ENCODE measurements at places on chromosomes 3 and 15.

DNA sequence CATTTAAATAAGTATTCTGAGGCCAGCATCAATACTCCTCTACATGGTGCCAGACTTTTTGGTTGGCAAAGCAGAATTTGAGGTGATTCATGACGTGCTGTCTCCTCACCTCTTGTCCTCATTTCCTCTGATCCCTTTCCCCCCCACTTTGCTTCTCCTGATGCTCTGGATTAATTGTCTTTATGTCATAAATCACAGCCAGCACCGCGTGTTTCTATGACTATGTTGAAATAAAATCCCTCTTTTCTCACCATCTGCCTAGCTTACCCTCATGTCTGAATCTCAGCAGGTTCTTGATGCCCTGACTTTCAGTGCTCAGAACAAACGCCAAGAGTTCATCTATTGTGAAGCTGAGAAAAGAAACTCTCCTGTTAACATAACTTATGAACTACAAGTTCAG is 19.7 kb upstream of the PTPRG start:
- no peak for DNase-seq

DNA sequence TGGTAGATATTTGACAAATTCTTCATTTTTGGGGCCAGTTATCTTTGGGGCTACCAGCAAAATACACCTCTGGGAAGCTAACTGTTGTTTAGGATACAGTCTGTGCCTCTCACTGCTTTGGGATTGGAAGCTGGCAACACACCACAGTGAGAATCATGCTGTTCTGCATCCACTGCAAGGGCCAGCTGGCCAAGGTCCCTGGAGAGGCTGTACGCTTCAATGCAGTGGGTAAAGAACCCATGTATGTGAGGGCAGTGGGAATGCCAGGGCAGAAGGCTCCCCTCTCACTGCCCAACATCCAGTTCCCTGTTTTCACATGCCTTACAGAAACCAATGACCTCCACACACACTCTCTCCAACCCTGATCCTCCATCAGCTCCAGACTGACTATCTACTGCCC is 20.1 kb downstream of the ZDHHC3 start:
- no peak for DNase-seq

DNA sequence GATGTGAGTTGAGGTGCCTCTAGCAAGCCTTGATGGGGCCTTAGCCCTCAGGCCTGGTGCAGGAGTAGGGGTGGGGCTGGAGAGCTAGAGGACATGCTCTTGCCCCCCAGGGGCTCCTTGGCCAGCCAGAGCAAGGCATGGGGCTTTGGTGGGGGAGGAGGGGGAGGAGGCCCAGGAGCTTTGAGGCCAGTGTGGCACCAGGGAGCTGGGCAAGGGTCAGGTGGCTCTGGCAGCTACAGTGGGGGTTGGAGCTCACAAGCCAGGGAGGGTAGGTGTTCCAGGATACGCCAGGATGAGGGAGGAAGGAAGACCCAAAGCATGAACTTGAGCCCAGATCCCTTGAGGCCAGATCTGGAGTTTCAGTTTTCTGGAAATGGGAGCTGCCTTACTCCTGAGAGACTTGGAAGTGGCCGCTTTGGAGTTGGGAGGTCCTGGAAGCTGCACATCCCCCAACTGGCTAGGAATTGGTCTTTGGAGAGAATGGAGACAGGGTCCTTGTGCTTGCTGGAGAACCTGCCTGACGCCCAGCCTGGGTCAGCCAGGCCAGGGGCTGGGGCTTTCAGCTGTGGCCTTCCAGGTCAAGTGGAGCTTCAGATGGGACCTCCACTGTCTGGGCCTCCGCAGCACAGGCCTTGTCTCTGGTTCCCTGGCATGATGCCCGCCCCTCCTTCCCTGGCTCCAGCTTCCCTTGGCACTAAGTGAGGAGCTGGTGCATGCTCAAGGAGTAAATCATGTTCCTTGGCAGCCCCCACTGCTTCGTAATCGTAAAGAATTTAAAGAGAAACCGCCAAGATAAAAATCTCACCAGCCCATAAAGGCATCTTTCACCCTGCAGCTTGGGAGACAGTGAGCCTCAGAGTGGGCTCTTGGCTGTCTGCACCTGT is 8.7 kb downstream of the SEMA3F start:
- peak; percentile 70 for DNase-seq

- DNase-seq = no peak
Observed at GRCh38 chr15:60353245-60353920, 44.4 kb downstream of the ANXA2 start.

- no peak for DNase-seq
Observed at GRCh38 chr3:64694114-64694513, 6.3 kb upstream of the ADAMTS9 start.

DNA sequence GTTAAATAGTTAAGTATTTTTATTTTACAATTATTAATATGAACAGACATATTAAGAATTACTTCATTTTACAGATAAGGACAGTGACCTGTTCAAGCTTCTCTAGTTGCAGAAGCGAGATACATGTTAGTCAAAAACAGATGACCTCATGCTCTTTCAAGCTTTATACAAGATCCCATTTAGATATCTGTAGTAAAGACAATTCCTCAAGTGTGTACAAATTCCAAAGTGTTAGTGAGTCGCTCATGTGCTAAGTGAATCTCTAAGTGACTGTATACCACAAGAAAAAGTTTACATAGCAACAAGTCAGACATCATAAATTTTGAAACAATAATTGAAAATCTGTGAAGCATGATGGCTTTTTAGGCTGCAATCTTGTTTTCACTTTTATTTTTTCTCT is 293.8 kb downstream of the ROBO1 start:
- DNase-seq = peak; percentile 32

DNA sequence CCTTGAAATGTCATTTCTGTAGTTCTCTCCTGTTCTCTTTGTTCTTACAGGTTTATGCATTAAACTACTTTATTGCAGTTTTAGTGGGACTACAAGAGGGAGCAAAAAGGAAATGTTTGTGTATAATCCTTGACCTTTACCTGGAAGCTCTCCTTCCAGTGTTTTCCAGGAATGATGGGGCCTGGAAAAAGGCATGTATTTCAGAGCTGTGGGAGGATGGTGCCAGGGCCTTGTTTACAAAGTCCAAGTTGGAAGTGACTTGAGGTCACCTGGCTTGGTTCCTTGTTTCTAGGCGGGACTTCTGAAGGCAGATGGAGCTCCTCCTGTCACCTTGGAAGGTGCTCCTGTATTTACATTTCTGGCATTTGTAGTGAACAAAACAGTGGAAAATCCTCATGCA is 15.1 kb downstream of the ACVR2B start:
- DNase-seq = no peak

DNA sequence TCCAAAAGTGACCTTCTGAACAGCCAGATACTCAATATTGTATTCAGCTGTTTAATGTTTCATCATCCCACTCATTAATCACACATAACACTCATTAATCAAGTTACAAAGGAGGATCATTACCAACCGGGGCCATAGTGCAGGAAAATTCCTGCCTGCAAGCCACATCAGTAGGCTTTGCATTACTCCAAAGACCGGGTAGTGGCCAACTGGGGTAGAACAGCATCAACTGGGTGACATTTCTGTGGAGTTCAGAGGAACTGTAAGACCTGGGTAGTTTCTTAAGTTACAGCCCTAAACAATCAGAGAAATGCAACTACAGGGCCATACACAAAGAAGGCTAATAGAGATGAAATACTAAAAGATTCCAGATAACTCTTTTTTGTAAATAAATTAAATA is 253.1 kb downstream of the WDR72 start:
- DNase-seq = no peak

GRCh38 chr3:15601046-15601398 is 347 bp downstream of the HACL1 start:
- no peak for DNase-seq

DNA sequence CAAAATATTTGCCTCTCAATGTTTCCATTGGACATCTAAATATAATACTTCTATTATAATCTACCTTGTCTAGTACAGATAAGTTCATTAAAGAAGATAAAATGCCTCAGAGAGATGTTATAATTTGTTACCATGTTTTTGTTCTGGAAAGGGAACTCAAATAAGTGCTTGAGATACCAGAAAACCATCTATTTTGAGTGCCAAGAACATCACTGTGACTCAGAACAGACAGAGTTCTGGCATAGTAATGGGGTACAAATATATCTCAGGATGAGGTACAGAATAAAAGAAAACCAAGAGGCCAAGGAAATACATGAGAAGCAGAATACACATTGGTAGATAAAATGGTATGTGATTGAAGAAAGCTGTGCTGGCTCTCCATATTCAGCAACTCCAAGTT is 58.9 kb downstream of the IMPG2 start:
- DNase-seq = no peak

GRCh38 chr3:114660124-114660523 is 366.3 kb downstream of the TIGIT start:
- no peak for DNase-seq
